RPMI7951 (cell line): ENCODE measurements at places on chromosomes 3 and 15. TPM values are rescaled to one million over a fixed set of nuclear protein-coding genes. Genes with fewer than 3 reads are reported as not detected.

DNA sequence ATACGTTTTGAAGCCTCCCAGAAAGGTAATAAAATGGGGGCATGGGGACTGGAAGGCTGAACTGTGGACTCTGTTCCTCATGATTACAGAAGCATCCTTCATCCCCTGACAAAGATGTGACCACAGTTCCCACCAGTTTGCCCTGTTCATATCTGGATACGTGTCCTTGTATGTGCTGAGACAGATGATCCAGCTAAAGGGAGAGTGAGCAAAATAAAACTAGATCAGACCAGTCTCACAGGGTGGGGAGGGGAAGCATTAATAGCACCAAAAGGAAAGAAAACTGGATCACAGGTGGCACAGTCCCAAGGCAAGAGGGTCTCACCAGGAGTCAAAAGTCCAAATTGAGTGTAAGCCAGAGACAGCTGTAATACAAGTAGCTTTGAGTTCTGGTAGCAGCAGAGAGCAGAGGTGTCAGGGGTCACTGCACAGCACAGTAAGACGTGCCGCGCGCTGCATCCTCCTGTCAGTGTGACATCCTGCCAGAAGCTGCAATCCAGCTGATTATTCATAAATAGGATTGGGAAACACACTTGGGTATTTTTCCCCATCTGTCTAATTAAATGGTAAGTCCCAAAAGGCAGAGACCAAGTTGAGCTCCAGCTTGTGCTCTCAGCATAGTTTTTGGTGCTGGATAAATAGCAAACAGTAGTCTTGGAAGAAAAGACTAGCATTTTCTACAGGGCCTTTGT is 560.0 kb upstream of the CFAP20DC start:
- DNase-seq = no peak

- no peak for DNase-seq
These were observed 24.2 kb upstream of the TM4SF4 start for GRCh38 chr3:149450281-149450680.

DNA sequence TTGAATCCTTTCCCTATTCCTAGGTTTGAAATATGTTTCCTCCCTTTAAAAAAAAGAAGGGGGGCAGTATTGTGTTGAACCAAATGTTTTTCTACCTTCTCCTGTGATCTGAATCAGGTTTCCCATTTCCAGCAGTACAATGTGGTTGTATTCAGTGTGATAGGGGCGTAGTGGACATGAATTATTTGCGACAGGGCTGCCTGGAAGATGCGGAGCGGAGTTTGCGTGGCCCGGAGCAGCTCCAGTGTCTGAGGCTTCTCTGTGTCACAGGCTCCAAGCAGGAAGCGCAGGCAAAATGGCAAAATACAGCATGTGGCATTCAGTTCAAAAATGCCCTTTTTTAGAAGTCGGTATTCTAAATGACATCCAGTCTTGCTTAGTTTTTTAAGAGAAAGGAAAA is 154.4 kb downstream of the PGPEP1L start:
- DNase-seq = peak; percentile 93

DNA sequence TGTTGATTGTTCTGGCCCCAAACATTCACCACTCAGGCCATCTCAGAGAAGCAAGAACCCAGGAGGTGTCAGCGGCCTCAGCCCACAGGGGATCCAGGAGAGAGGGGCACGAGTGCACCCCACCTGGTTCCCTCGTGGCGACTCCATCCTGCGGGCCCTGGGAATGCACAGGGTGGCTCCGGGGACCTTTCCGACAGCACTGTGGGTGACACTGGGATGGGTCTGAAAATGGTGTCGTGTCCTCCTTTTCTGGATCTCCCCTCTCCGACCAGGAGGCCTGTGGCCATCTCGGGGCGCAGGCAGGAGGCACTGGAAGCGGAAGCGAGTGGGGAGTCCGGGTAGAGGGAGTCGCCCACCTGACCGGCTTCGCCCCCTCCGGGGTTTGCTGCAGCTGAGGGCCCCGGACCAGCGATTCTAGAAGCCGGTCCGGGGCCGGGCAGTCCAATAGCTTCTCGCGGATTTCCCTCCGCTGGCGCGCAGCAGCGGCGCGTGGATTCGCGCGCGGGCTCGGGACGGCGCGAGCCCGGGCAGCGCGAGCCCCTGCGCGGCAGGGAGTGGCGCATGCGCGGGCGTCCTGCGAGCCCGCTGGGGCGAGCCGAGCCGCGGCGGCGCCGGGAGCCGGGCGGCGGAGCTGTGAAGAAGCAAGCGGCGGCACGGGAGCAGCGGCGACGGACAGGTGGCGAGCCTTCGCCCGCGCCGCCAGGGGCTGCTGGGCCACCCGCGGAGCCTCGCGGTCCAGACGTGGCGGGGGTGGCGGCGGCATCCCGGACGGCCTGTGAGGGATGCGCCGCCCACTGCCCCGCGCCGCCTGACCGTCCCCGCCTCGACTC is at the start of gene DOCK3:
TSS of gene DOCK3 (plus strand) at position 579 of the 830 bp plus-strand sequence. CDS start 337 bp downstream, outside the sequence.
- peak; percentile 38 for DNase-seq

DNA sequence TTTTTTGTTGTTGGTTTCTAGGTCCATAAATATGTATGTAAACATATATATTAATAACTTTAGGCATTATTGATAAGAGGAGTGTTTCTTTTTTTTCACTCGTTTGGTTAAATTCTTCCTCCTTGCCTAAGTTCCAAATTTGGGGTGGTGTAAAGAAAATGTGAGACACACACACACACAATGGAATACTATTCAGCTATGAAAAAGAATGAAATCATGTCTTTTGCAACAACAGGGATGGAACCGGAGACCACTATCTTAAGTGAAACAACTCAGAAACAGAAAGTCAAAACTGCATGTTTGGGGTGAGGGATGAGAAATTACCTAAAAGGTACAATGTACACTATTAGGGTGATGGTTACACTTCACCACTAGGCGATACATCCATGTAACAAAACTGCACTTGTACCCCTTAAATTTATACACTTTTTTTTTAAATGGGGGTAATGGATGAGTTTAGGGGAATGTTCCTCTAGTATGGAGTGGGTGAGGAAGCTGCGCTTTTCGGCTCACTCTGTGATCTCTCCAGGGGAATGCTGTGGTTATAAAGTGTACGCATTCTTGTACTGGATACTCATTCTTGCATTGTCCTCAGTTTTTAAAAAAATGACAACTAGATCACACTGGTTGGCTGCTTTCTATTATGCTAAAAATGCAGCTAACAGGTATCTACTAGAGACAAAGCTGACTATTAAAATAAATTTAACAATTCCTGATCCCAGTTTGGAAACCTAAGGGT is 50.8 kb upstream of the PPARG start:
- no peak for DNase-seq

- no peak for DNase-seq
These were observed 23.1 kb downstream of the PLXNB1 start for GRCh38 chr3:48406443-48407431.

DNA sequence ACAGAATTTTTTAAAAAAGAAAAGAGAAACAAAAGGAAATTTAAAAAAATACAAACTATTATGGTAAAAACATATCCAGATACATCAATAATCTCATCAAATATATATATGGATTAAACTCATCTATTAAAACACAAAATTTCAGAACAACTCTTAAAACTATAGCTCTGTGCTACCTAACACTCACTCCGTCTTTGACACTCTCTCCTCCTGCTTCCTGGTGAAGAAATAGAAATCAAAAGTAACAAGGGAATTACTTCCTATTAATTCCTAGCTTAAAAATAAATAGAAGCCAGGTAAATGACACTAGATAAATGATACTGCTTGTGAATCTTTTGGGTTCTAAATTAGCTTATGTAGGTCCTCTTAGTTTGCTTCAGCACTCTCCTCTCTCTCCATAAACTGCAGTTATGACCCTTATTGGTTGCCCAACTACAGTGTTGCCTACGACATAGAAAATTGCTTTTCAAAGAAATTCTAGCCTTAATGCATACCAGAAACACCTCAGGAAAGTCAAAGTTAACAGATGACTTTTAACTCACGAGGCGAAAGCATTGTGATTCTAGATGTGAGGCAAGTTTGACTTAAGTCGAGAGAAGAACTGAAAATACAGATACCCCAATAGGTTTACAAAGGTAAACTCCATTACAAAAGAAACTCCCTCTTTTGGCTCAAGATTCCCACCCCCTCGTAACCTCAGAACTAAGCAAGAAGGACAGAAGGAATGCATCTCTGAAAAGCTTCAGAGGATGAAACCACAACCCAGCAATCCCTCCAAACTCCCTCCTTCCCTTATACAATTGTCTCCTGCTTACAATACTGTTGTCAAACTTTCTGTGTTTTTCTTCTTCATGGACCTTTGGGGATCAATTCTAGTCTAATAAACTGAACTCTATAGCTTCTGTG is 394.7 kb downstream of the FGF12 start:
- no peak for DNase-seq

- DNase-seq = no peak
These were observed 66.3 kb downstream of the TPRG1 start for GRCh38 chr3:189238071-189238470.

- DNase-seq = no peak
These were observed 110.6 kb downstream of the DTWD1 start for GRCh38 chr15:49731187-49732099.

DNA sequence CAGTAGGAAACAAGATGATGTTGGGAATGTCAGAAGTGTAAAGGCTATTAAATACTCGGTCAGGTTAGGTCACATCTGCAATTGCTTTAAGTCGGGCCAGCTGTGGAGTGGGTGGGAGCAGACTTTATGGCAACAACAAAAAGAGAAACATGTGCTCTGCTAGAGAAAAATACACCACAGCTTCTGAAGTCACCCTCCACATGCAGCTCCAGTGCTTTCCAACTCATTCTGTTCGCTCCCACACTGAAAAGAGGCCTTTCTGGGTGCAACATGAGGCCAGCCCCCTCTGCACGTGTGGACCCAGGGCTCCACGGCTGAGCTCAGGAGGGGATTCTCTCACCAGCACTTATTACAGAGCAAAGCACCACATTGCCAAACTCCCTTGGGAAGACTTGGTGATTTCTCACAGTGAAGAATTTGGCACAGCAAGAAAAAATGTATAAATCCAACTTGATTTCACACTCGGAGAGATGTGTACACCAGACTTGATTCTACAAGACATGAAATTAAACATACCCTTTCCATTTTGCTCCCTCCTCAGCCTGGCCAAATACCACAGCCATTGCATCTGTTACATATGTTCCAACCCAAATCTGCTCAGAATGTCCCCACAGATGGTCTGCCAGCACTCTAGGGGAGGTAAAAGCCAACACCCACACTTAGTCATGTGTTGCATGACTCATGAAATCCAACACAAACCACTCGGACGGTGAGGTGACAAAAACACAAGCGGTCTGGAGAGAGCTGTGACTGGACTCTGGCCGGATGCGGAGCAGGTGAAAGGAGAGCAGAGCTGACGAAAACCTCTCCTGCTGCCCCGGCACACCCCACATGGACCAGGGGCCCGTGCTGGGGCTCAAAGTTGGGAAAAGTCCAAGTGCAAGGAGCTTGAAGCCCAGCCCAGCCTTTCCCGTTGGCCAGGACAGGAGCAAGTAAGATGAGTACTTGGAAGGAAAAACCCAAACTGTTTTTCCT is 74.6 kb downstream of the ITGB5 start:
- DNase-seq = peak; percentile 99

GRCh38 chr3:135041601-135042000 is 246.5 kb downstream of the EPHB1 start:
- DNase-seq = peak; percentile 47

DNA sequence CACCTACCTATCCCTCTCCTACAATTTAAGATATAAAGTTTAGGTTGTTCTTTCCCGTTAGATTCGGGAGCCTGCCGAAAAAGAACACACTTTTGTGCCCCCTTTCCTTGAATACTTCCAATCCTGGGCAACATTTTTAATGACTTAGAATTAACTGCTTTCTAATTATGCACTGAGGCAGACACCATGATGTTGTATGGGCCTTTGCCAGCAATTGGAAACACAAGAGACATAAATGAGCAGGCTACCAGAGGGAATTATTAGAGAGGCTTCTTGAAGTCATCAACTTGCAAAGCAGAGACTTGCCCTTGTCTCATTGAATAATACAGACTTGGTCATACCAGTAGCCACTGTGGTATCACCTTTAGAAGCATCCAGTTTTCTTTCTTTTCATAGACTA is 96.8 kb downstream of the CDIN1 start:
- DNase-seq = no peak

GRCh38 chr15:93238641-93239040 is 149.6 kb upstream of the RGMA start:
- DNase-seq = no peak

DNA sequence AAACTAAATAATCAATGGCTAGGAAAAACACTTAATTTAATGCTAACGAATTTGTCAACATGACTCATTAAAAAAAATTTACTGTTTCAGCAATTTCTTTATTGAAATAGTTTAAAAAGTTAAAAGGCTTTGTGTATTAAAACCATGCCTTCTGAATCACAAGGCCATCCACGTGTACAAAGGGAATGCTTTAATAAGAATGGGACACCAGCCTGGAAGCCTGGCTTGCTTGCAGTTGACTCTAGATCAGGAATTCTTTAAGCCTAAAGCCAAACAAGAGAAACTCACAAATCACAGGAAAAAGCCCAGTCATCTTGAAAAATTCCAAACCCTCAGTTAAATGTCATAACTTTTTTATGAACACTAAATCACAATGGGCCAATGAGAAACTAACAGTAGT is 137.6 kb downstream of the PEAK1 start:
- DNase-seq = peak; percentile 35

DNA sequence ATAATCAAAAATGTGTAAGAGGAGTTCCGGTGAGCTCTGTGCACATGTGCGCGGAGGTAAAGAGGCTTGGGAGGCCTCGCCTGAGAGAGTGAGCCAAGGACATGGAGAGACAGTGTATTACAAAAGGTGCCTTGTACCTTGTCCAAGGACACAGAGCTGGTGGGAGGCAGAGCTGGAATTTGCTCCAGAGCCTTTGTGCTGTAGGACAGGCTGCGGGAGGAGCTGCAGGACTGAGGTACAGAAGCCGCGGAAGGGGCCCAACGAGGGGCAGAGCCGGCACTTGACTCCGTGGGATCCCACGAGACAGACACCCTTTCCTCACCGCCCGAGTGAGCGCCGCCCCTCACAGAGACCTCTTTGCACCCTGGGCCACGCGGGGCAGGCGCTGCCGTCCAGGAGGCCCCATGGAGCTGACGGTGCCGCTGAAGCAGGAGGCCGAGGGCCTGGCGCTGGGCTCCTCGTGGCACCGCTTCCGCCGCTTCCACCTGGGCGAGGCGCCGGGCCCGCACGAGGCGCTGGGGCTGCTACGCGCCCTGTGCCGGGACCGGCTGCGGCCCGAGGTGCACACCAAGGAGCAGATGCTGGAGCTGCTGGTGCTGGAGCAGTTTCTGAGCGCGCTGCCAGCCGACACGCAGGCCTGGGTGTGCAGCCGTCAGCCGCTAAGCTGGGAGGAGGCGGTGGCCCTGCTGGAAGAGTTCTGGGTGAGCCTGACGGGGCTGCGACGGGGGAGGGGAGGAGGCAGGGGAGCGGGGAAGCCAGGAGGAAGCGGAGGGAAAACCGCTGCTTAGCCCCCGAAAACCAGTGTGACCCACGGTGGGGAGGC is 68.7 kb downstream of the SLTM start:
- DNase-seq = no peak

Gene NDN
- 24.0 and 30.2 TPM in 2 replicates for total RNA-seq

Gene DAZL
- total RNA-seq = not detected in 2 replicates

Gene RAD51
- 13.8 and 15.7 TPM in 2 replicates for total RNA-seq

Gene ITIH3
- not detected in 2 replicates for total RNA-seq

Gene PLOD2
- total RNA-seq = 171 and 221 TPM in 2 replicates

Gene EBLN2
- 2.5 and 2.7 TPM in 2 replicates for total RNA-seq

Gene FOXL2NB
- under 0.01 TPM in 1 of 2 replicates, not detected in the other for total RNA-seq

Gene LEO1
- total RNA-seq = 46.2 and 60.0 TPM in 2 replicates

Gene DCUN1D1
- total RNA-seq = 33.1 and 36.8 TPM in 2 replicates

Gene SNX33
- total RNA-seq = 7.1 and 8.1 TPM in 2 replicates

Gene SLC9C1
- total RNA-seq = not detected in 2 replicates

Gene GCSAM
- total RNA-seq = not detected in 2 replicates

Gene GPR156
- 0.24 and 0.68 TPM in 2 replicates for total RNA-seq
